ENCODE measurements at places on chromosomes 6 and 20. TPM values are rescaled to one million over a fixed set of nuclear protein-coding genes. Genes with fewer than 3 reads are reported as not detected.

YIPF3 gene
- total RNA-seq: 113 TPM

GRCh38 chr20:38166703-38167233 is 1.7 kb upstream of the TGM2 start:
- DNase-seq: no peak

BEND6 gene
- total RNA-seq: 0.53 TPM

DNA sequence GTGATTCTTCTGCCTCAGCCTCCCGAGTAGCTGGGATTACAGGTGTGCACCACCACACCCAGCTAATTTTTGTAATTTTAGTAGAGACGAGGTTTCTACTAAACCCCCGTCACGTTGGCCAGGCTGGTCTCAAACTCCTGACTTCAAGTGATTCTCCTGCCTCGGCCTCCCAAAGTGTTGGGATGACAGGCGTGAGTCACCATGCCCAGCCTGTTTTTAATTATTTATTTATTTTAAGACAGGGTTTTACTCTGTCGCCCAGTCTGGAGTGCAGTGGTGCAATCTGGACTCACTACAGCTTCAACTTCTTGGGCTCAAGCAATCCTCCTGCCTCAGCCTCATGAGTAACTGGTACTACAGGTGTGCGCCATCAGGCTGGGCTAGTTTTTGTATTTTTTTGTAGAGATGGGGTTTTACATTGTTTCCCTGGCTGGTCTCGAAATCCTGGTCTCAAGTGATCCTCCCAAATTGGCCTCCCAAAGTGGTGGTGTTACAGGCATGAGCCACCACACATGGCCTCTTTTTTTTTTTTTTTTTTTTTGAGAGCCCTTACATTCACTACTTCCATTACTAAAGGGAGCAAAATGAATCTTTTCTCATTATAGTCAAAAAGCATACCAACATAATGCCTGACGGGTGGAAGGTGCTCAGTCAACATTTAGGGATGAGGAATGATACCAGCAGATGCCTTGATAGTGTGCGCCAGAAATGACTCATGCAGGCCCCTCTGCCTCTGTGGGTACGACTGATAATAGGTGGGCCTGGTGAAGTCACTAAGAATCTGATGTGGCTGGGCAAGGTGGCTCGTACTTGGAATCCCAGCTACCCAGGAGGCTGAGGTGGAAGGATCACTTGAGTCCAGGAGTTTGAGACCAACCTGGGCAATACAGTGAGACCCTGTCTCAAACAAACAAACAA is 17.8 kb upstream of the RALGAPB start:
- no peak for DNase-seq

GRCh38 chr6:77097940-77098339 is 365.4 kb downstream of the HTR1B start:
- no peak for DNase-seq

DNA sequence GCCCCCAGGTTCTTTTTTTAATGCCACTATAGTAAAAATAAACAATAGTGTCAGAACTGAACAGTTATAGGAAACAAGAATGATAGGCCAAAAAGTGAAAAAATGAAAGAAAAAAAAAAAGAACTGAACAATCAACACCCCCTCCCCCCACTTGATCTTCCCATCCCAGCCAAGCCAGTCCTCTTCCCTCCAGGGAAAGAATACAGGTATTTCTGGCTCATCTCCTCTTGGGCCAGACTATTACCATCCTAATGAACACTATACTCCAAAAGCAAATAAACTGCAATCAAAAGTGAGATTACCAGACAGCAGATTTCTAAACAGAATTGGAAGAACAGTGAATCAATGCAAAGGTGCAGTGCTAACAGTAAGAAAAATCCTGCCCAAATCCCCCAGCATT is 21.3 kb upstream of the C20orf203 start:
- no peak for DNase-seq

DNA sequence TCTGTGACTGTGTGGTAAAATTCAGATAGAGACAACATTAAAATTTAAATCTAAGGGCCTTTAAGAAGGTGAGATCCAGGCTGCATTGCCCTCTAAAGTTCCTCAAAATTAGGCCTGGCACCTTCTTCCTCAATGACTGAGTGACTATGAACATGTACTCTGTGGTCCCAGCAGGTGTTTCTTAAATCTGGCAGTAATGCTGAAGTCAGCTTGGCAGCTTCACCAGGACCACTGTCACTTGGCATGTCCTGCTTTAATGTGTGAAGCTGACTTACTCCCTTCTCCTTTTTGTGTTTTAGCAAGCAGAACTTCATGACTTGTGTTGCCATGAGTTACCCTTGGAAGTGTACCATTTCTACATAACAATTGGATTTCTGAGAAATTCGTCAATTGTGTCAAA is 141.7 kb downstream of the NKAIN2 start:
- DNase-seq: no peak

CNR1 gene
- total RNA-seq: 3.4 TPM

HAO1 gene
- total RNA-seq: not detected

DNA sequence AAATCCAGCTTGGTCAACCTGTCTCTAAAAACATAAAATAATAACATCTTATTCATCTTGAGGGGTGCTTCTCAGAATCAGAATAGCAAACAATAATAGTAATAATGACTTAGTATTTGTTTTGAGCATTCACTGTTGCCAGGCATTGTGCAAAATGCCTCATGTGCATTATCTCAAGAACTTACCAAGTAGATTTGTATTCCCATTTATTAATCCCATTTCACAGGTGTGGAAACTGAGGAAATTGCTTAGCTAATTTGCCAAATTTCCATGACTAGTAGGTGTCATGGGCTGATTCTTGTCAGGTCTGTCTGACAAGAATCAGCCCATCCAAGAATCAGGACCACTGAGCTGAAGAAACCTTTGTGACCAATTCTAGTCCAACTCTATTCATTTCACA is 5.5 kb downstream of the TTBK1 start:
- no peak for DNase-seq

DNA sequence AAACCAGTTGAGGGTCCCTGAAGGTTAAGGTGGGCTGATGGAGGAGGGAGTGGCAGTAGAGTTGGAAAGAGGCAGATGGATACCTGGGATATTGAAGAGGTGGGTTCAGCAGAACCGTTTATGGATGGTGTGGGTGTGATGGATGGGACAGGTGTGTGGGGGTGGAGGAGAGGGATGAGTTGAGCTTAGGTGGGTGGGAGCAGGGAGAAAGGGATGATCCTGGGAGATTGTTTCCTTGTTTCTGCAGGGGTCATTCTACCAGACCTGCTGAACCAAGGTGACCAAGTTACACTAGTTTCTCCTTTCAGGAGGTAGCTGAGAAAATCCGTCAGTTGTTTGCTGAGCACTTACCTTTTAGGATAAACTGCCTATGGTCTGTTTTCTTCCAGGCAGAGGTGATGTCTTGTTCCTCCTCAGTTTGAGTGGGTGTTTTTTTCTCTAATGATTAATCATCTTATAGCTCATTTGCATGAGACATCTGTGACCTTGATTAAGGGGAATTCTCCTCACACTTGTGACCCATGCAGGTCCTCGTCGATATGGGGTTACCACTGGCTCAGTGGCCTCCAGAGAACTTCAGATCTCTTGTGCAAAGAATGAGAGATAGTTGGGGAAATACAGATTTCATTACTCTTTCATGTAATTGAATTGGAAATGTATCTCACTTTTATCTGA is 53.0 kb downstream of the FARS2 start:
- no peak for DNase-seq

- DNase-seq: no peak
Measured at GRCh38 chr6:168826078-168826390, 385.1 kb downstream of the SMOC2 start.

DNA sequence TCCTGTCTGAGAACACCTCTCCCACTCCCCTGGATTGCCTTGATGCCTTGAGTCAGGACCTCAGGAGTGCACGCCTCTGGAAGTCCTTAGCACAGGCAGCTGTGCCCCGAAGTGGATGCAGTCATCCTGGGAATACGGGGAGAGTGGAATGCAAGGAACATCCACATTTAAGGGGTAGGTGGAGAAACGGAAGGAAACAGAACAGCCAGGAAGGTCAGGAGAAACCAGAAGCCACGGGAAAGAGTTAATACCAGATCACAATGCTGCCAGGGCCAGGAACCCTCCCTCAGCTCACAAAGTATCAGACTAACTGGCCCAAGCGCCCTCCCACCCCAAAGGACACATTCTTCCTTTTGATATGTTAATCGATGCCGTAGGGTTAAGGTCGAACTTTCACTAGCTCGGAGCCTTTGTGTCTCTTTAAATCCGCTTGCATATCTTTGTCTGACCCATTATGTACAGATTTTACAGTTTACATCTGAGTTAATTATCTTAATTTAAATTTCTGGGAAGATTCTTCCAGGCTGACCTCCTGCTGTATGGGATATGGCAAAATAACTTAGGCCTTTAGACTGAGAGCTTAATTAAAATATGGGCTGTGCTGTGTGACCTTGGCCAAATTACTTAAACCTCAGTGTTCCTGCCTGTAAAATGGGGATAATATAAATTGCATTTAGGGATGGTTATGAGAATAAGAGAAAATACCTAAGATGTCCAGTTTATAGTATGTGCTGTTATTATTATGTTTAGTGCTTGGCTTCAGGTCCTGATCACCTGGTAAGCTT is 24.0 kb upstream of the CCND3 start:
- no peak for DNase-seq

DNA sequence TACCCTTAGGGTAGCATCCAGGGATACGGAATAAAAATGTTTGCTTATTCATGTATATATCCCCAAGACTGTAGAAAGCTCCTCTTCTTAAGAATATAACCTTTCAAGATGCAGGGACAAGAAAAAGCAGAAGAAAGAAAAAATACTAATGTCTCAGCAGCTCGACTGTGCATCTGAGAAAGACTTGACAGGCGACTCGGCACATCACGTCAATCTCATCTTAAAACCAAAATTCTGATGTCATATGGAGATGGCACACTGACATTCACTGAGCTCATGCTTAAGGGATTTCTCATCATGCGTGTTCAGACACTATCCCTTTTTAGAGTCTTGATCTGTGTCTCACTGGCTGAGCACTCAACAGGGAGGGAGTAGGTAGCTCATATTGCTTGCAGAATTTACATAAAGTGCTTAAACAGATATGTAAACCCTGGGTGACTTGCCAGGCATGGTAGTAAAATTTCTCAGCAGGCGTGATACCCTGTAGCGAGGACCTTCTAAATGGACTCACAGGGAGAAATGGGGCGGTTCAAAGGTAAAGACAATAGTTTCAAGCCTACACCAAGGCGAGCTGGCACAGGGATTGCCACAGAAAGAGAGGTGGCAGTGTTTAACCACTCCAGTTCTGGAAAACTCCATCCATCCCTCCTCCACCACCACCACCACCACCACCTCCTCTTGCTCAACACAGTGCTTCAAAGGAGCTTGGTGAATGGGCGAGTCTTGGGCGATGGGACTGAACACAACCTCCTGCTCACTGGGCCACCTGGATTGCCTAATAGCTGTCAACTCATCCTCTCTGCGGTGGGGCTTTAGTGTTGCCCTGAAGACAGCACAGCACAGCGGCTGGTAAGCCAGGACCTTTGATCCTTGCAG is 330.5 kb downstream of the TFAP2A start:
- no peak for DNase-seq

- DNase-seq: no peak
Measured at GRCh38 chr20:9600562-9600961, 86.2 kb downstream of the LAMP5 start.

- no peak for DNase-seq
Measured at GRCh38 chr6:90720404-90720803, 133.5 kb upstream of the MAP3K7 start.
